Nucleus accumbens (tissue), 56 donors: ENCODE measurements at places on chromosomes 16 and 17.
A peak's percentile ranks its signal among the peaks of the same experiment; 100 is the strongest.

GRCh38 chr17:40122136-40122998, 596 bp downstream of the MSL1 start:
- DNase-seq = no peak

DNA sequence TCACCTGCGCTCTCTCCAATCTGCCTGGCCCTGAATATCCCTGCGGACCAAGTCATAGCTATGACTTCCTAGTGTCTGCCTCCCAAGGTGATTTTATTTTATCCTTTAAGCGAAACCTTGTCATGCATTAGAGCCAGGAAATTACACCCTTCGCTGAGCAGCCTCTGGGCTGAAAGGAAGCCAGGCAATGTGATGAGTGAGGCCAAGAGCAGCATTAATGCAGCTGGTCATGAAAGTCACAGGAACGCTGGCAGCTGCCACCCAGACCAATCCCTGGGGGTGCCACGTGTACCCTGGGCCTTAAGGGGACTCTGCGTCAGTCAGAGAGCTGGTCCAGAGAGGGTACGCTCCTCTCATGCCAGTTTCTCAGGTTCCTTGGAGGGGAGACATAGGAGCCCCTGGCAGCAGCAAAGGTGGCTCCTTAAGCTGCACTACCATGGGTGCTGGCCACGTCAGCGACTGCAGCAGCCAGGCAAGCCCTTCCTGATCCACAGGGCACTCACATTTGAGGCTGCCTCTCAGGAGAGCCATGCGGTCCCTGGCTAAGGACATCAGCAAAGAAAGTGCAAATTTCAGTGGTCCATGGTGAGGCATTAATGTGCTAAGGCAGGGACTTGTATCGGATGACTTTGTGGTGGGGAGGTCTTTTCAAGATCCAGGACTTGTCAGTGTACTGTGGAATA, 42.7 kb upstream of the WSCD1 start:
- DNase-seq = no peak

DNA sequence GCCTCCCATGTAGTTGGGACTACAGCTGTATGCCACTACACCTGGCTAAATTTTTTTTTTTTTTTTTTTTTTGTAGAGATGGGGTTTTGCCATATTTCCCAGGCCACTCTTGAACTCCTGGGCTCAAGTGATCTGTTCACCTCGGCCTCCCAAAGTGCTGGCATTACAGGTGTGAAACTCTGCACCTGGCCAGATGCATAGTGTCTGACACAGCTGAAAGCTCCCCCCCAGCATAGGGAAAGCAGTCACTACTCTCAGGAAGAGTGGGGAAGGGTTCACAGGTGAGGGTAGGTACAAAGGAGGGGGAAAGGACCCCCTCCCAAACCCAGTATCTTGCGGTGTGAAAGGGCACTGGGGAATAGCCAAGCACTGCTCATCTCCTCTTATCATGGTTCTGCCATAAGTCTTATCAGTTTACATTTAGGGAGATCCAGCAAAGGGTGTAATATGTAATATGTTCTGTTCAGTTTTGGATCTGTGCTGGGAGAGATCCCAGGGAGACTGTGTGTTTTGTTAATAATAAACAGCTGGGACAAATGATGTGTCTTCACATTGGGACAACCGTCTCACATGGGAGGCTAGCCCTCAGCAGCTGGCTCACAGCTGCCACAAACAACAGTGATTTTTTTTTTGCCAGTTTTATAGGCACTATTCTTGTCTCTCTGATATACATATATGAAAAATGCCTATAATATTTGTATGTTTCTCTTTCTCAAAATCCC, 6.8 kb upstream of the CAVIN1 start:
- no peak for DNase-seq

DNA sequence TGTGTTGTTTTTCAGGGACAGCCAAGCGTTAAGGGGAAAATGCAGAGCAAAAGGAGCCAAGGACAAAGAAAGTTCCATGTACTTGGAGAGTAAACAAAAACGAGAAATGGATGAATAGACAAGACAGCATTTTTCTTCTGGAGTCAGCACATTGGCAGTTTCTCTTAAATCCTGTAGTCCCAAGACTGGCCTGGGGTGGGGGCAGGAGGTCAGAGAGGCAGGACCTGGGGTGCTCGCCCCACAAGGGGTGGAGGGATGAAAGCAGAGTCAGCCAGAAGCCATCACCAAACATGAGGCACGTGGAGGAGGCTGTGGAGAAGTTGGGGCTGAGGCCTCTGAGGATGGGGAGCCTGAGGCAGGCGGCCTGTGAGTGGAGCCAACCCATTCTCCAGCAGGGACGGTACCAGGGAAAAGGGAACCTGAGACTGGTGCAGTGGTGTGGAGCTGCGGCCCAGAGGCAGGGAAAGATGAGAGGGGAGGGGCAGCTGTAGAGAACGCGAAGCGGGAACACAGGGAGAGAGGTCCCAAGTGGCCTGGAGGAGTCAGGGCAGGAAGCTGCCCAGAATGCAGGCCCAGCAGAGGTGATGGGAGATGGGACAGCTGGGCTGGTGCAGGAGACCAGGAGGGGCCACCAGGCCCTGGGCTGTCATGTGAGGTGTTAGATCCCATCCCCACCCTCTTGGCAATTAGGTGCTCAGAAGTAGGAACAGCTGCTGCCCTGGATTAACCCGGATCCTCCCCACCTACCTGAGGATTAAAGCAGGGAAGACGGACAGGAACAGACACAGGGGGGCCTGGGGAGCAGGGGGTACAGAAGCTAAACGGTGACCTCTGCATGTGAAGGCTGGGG, 3.3 kb downstream of the TLCD3B start:
- no peak for DNase-seq

- DNase-seq = no peak
Observed at GRCh38 chr17:74211912-74212208, 1.5 kb upstream of the TTYH2 start.

DNA sequence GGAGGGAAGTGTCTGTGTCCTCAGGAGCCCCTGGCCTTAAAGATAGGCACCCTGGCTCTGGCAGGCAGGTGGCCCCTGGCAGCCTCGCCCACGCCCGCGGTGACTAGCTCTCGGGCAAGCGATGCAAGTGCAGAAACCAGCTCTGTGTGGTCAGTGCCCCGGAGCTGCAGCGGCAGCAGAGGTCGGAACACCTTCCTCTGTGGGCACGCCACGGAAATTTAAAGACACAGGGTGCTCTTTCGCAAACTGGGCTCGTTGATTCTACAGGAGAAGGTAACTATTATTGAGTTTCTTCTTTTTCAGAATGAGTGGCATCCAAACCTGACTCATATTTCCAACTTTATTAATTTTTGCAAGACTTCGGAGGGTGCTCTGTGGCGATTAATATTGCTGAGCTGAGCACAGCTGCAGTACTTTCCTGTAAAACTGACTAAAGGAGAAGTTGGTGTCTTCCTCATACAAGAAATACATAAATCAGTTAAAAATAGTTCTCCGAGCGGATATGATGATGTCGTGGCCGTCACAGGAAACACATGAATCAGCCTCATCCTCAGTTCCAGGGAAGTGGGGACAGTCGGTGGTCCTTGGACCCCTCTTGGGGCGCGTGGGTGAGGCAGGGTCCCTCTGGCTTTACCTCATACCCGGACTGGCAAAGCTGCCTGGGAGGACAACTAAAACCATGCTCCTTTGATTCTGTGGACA, 120.2 kb downstream of the METRNL start:
- DNase-seq = no peak

DNA sequence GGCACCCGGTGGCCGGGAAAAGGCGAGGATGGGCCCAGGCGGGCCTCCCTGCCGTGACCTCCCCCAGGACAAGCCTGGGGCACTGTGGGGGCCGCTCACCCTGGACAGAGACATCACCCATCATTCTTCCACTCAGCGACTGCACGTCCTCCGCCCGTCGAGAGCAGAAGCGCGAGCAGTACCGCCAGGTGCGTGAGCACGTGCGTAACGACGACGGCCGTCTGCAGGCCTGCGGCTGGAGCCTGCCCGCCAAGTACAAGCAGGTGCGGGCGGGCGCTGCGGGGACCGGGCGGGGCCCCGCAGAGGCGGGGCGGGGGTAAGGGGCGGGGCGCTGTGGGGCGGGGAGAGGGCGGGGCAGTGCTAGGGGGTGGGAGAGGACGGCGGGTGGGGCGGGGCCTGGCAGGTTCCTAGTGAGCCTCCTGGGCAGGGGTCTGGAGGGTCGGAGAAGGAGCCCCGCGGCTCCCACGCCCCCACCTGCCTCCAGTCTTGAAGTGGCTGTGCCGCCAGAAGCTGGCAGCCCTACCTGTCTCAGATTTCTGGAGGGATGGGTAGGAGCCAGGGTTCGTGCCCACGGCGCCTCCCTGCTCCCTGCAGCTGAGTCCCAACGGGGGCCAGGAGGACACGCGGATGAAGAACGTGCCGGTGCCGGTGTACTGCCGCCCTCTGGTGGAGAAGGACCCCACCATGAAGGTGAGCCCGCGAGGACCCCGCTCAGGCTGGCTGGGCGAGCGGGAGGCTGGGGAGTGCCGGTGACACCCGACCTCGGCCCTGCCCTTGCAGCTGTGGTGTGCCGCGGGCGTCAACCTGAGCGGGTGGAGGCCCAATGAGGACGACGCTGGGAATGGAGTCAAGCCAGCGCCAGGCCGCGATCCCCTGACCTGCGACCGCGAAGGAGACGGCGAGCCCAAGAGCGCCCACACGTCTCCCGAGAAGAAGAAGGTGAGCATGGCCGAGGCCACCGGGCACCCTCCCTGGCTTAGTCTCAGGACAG, 7.5 kb downstream of the NME3 start:
- no peak for DNase-seq

- DNase-seq = peak; percentile 65
Observed at GRCh38 chr16:4116325-4117249, at the start of gene ADCY9. TSS of gene ADCY9 (minus strand) at chr16:4116442. CDS start at chr16:4115442, 1,000 bp downstream.

GRCh38 chr17:35161281-35161761, 13.7 kb downstream of the UNC45B start:
- no peak for DNase-seq

GRCh38 chr16:23945243-23945642, 109.5 kb downstream of the PRKCB start:
- no peak for DNase-seq

GRCh38 chr17:56540836-56541235, 52.7 kb upstream of the NOG start:
- DNase-seq = no peak

GRCh38 chr17:2937331-2938003, 125.9 kb downstream of the OR1D5 start:
- DNase-seq = no peak

- no peak for DNase-seq
Observed at GRCh38 chr17:45910667-45911066, 16.3 kb downstream of the MAPT start.

DNA sequence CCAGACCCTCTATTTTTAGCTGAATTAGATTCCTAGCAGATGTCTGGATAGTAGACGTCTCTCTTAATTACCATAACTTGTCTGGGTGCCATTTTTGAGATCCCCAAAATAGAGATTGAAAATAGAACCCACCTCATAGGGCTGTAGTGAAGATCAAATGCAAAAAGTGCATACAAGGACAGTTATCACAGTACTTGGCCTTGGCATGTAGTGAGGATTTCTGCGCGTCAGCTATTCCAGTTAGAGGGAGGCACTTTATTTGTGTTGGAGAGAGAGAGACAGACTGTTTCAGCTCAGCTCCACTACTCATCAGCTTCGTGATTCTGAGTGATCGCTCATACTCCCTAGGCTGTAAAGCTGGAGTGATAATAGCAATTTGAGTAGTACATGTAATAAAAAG, 59.6 kb upstream of the CDH13 start:
- DNase-seq = no peak
